SHP77 treated with DMSO at 0.1 percent for 48 hours (cell line): ENCODE measurements at places on chromosomes 7 and 10.
A peak's percentile ranks its signal among the peaks of the same experiment; 100 is the strongest.

GRCh38 chr10:110501142-110501937 is 3.6 kb downstream of the DUSP5 start:
- no peak for DNase-seq

GRCh38 chr7:134289423-134289822 is 27.3 kb downstream of the SLC35B4 start:
- no peak for DNase-seq

- DNase-seq = peak; percentile 26
These were observed 155.6 kb downstream of the PKD1L1 start for GRCh38 chr7:47792521-47793121.

- no peak for DNase-seq
These were observed 201.6 kb downstream of the DPP6 start for GRCh38 chr7:154253810-154254209.

DNA sequence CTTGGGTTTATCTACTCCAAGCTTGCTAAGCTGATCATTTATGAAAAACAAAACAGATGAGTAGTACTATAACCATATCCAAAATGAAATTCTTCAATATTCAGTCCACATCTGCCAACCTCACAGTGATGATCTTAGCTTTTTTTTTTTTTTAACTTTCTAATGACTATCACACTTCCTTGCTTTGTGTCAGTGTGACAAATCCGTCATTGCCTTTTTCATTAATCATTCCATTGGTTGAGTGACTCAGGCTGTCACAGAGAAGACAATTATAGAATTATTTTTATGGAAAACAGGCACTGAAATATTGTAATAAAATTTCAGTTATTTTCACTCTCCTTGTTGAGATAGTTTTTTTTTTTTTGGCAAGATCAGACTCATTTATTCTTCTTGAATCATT is 70.7 kb downstream of the CPVL start:
- no peak for DNase-seq

DNA sequence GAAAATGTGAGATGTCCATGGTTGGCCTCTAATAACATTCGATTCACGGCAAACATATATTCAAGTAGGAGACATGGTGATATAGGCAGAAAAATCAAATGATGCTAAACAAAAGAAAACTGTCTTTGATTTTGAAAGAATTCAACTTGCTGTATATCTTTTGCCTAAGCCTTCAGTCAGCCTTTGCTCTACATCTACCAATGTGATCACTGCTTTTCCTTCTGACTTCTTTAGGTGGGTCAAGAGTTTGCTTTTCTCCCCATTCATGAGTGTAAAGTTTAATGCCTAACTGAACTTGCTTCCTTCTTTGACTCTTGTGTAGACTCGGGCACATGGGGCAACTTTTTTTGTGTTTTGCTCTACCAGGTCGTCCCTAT is 417 bp upstream of the HIF1AN start:
- DNase-seq = no peak

DNA sequence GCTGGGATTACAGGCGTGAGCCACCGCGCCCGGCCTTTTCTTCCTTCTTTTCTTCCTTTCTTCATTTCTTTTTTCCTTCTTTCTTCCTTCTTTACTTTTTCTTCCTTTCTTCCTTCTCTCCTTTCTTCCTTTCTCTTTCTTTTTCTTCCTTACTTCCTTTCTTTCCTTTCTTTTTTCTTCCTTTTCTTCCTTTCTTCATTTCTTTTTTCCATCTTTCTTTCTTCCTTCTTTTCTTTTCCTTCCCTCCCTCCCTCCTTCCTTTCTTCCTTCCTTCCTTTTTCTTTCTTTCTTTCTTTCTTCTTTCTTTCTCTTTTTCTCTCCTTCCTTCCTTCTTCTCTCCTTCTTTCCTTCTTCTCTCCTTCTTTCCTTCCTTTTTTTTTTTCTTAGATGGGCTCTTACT is 47.0 kb upstream of the CUX1 start:
- DNase-seq = no peak

- DNase-seq = no peak
These were observed 24.5 kb downstream of the UNCX start for GRCh38 chr7:1257221-1257620.

- no peak for DNase-seq
These were observed 199.1 kb downstream of the FZD1 start for GRCh38 chr7:91463330-91463729.

DNA sequence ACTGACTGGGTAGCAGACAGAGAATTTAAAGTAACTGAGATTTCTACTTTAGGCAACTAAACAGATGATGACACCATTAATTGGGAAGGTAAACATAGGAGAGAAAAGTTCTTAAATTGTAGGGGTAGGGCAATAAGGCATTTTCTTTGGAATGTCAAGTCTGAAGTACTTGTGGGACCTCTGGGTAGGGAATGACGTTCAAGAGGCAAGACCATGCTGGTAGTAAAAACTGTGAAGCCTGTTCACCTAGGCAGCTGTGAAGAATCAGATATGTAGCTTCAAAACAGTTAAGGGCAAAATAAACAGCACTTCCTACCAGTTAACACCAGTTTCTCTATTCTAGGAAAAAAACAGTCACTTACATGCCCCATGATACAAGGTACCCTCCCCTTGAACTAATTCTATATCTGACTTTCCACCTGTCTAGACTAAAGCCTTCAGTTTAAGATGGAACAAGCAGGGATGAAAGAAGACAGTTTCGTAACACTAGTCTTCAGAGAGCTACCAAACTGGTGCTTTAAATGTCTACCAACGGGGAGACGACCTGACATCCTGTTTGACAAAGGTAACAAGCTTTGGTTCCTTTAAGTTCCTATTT is 63.1 kb upstream of the KCNIP2 start:
- no peak for DNase-seq

GRCh38 chr10:114334301-114334700 is 70.0 kb downstream of the AFAP1L2 start:
- no peak for DNase-seq

- no peak for DNase-seq
These were observed 1.7 kb downstream of the EGFR start for GRCh38 chr7:55020466-55020871.

DNA sequence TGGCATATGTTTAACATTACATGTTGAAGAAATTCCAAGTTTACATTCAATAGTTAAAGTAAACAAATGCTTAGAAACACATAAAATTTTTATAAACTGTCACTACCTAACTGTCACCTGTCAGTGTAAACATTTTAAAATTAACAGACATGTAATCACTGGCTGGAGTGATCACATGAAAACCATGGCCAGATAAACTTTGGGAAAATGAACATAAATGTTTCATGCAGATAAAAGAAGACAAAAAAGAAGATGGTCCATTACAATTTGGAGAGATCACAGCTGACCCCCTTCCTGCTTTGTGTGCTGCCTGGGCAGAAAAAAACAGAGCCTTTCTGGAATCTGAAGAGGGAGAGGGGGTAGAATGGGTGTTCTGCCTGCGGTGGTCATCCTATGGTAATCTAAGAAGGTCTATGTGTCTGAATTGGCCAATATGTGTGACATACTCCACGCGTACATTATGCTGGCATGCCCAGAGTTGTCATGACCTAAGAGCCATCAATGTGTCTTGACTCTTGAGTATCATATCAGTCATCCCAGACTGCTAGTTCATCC is 57.5 kb upstream of the MEOX2 start:
- DNase-seq = no peak

GRCh38 chr10:119233123-119233820 is 25.9 kb downstream of the GRK5 start:
- no peak for DNase-seq

- no peak for DNase-seq
These were observed 21.4 kb downstream of the LANCL2 start for GRCh38 chr7:55386541-55386940.

DNA sequence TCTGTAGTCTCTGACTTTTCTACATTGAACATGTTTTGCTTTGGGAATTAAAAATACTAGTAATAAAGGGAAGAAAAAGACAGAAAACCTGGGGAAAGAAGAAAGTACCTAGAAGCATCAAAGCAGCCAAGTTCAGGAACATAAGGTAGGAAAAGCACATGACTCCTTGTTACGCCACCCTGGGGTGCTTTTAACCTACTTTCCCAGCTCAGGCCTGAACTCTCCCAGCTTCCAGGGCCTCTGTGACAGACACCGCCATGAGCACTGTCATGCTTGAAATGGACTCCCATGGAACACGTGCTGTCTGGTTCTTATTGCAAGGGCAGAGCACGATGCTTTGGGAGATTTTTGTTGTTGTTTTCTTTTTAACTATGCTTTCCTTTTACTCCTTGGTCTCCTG is 11.4 kb downstream of the ACTR1A start:
- DNase-seq = no peak

- no peak for DNase-seq
These were observed 68.9 kb upstream of the ZNF33B start for GRCh38 chr10:42707234-42707633.

GRCh38 chr10:6542999-6543430 is 37.1 kb downstream of the PRKCQ start:
- no peak for DNase-seq

GRCh38 chr10:67935223-67935622 is 50.8 kb downstream of the SIRT1 start:
- no peak for DNase-seq

DNA sequence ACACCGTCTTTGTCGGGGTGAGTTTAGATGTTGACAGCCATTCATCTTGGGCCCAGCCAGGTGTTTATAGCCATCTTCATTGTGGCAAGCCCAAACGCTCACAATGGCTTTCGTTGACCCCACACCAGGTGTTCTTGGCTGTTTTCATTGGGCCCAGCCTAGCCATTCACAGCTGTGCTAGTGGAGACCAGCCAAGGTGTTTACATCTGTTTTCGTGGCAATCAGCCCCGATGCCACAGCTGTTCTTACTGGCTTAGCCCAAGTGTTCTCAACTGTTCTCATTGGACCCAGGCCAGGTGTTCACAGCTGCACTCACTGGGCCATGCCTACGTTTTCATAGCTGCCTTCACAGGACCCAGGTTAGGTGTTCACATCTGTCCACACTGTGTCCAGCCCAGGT is 7.7 kb downstream of the FRG2B start:
- no peak for DNase-seq

- DNase-seq = no peak
These were observed 21.0 kb downstream of the LRRC17 start for GRCh38 chr7:102933763-102934162.

GRCh38 chr10:11742779-11743298 is 657 bp downstream of the ECHDC3 start:
- no peak for DNase-seq

DNA sequence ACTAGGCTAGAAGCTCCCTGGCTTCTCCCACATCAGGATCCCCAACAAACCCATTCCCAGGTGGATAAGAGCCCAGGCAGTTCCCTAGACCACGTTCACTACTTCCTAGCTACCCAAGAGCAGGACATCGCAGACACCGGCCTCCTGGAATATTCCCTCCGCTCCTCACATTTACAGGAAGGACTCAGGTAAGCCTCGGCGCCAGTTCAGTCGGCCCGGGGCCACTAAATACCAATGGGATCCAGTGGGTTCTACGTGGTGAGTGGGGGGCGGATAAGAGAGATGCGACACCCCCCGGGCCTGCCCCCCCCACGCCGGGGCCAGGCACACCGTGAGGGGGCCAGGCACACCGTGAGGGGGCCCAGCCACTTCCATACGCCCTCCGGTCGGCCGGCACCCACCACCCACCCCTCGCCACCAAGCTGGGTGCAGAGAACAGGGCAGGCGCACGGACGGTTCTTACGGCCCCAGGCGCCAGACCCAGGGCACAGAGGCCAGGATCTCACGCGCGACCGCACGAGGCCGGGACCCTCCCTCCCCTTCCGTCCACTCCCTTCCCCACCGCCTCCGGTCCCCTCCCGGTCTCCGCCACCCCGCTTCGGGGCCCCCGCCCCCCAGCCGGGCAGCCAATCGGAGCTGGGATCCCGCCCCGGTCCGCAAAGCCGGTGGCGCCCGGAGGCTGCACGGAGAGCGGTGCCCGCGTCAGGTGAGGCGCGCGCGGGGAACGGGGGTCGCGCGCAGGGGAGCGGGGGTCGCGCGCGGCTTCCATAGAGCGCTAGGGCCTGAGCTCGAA is at the start of gene BLVRA:
Gene BLVRA, plus strand, starts transcription at position 652 of the 793 bp plus-strand sequence. CDS start 12,479 bp downstream, outside the sequence.
- no peak for DNase-seq

DNA sequence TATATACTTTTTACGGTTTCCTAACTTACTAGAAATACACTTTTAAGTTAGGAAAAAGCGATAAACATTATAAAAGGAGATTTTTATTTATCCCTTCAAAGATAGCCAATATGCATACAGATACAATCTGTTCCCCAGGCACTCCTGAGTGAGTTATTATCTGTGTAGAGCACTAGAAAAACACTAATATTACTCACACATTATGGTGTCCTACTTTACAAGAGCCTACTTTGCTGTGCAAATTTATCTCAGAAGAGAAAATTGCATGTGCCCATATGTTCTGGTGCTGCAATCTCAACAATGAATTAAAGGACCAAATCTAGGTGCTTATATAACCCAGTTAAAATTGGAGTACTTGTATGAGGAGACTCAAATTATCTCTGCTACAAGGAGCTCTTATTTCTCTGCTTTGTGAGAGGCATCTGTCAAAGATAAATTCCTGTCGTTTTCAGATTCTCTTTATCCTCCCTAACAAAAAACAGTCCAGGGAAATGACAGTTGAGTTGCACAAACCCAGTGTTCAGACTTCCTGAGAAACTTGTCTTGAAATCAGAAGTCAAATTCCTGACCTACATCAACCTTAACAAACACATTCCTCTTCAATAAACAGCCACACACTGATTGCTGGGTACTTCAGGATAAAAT is 28.9 kb downstream of the CPA1 start:
- no peak for DNase-seq
